ENCODE measurements at places on chromosomes 4 and X.

DNA sequence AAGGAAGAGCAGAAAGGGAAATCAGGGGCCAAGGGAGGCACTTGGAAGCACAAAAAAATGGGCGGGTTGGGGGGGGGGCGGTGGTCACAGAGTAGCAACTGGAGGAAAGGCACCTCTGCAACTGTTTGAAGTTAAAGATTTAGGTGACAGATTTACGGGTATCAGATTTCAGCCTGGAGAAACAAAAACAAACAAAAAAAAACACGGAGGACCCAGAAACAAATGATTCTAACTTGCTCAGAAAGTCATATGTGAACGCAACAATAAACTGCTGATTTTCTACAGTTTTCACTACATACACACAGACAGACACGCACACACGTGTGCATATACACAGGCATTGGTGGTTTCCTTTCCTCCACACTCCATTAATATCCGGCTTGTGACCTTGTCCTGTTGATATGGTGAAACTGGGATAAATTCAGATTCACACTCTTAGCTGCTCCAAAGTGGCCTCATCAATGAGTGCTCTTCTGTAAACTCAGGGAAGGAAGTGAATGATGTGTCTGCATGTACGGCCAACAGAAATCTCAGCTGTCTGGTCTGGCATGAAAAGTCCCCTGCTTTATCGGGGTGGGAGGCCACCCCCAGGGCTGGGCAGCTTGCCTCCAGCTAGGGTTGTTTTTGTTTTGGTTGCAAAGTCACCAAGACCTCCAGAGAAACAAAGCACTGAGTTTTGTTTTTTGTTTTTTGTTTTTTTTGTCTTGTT lies 54.3 kb downstream of the CHST7 start:
- DNase-seq = no peak

- no peak for DNase-seq
Observed at GRCh38 chrX:101195442-101196173, 24.0 kb upstream of the DRP2 start.

DNA sequence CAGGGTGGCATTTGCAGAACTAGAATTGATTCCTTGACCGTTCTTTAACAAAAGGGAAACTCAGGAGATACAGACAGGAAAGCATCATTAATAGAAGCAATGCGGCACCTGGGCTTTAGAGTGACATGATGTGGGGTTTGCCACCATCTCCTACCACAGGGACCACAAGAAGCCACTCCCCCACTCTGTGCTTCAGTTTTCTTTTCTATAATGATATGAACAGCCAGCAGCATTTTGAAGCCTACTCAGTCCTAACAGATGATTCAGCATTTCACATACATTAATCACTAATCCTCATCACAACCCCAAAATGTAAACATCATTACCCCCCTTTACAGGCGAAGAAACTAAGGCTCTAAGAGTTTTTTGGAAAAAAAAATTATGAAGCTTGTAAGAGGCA lies 22.9 kb downstream of the CCDC149 start:
- DNase-seq = no peak

- no peak for DNase-seq
Observed at GRCh38 chrX:152892999-152893891, 4.6 kb upstream of the ZNF185 start.

- peak; percentile 90 for DNase-seq
Observed at GRCh38 chrX:154541896-154542722, 4.5 kb downstream of the G6PD start.

DNA sequence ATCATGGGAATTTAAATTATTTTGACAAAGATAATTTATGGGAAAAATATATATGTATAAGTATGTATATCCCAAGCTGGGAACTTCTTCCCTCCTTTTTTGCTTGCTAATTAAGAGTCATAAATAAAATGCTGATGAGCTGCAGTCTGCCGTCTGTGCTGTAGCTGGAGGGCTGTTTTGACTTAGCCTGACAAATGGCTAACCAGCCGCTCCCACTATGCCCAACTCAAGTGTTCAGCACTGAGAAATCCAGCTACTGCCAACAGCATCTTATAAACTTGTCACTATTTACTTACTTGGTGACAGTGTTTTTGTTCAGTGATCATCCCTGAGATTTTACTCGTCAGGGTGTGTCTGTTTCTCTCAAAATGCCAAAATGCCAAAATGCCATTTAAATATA lies 171.2 kb upstream of the PGRMC2 start:
- DNase-seq = no peak

- DNase-seq = no peak
Observed at GRCh38 chrX:129145840-129146272, 377.4 kb downstream of the SMARCA1 start.

DNA sequence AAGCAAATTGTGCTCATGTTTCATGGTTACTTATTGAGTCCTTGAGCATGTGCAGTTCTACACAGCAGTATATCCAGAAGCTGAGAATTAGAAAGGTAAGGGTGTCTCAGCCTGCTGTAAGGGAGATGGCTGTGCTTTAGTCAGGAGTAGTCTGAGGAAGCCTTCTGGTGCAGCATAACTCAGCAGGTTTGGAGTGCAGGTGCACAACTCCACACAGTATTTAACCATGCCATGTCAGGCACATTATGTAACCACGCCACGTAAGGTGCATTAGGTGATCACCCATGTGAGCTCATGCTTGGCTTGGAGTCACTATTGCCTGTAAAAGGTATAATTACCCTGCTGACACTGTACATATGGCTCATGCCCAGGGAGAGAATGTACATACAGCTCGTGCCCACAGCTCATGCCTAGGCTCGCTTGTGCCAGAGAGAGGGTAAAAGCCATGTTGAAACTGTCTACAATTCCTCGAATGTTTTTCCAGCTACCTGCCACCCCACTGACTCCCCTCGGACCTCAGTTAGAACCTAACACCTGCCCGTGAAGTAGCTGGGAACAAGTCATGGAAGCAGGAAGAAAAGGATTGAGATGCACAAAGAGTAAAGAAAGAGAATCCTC lies 37.8 kb downstream of the UCHL1 start:
- DNase-seq = no peak

DNA sequence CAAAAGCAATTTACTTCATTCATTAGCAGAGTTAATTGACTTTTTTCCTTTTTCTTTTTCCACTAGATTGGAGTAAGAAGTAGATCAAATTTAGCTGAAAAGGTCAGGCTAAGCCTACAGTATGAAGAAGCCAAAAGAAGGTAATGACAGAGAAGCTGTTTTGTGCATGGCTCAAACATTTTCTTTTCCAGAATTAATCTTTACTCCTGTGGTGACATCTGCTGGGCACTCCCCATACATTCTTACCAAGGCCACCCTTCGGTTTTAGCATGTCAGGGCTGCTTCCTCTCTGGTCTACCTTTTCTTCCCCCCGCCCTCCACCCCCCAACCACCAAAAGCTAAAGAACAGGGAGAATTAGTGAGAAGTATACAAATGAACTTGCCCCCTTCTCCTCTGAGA lies 70.2 kb downstream of the CLDN22 start:
- peak; percentile 56 for DNase-seq

DNA sequence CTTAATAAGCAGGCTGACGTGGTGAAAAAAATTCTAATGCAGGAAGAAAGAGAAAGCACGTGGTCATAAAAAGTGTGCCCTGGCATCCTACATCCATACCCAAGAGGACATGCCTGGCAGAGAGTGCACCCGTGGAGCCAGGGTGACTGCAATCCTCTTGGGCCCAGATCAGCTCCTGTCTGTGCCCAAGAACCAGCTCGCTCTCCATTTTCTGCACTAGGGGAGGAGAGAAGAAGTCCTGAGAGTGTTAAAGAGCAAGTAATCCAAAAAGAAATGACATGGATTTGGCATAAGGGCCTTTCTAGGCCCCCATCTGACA lies 483.1 kb downstream of the BCOR start:
- no peak for DNase-seq

DNA sequence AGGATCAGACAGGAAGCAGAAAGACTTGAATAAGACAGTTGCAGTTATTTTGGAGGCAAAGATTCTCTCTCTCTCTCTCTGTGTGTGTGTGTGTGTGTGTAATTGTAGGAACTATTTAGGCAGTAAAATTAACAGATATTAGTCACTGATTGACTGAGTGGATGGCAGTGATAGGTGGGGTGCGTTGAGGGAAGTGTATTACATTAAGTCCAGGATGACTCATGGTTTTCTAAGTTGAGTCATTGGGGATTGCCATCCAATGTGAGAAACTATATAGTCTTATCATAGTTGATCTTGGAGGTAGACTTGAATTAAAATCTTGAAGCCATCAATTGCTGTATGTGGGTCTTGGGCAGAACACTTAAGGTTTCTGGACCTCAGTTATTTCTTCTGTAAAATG lies 75.4 kb downstream of the AR start:
- DNase-seq = no peak

- DNase-seq = no peak
Observed at GRCh38 chrX:53605004-53605403, 81.5 kb downstream of the HUWE1 start.

DNA sequence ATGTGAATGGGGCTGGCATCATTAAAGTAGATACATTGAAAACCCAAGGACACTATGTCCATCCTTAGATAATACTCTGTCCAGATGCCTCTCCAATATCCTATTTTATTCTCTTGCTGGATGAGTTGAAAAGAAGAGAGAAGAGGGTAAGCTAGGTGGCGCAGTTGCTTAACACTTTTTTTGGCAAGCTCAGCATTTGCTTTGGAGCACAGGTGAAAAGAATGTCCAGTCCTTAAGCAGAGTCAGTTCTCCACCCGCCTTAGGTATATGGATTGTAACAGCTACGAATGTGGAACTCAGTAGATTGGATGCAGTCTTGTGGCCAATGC lies 208.4 kb downstream of the NWD2 start:
- DNase-seq = peak; percentile 3

GRCh38 chrX:73577361-73577760 lies 14.4 kb downstream of the CHIC1 start:
- no peak for DNase-seq

DNA sequence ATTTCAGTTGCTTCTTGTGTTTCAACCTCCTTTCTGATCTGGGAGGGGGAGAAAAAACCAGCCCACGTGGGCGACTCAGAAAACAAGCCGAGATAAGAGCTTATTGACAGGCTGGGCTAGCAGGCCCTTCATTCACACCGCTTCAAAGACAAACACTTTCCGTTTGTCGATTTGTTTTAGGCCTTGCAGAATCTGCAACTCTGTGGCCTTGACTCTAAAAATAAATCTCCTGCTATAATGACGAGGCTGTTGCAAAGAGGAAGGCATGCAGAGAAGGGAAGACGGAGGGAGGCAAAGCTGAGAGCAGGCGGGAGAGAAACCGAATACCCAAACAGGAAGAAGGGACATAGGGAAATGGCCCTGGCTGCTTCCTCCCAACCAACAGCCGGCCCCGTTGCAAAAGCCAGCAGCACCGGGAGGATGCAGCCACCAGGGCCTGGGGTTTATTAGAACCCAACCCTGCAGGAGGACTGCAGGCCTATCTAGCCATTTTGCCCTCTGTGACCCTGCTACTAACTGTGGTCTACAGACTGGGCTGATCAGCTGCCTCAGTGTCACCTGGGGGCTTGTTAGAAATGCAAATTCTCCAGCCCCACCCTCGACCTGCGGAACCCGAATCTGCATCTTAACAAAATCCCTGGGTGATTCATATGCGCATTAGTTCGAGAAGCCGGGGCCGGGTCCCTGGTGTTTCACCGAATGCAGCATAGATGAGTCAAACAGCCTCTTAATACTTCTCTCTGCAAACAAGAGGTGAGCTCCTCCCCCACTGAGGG lies 325.5 kb downstream of the BCOR start:
- DNase-seq = no peak

GRCh38 chrX:10045327-10046000 lies 78.3 kb downstream of the CLDN34 start:
- peak; percentile 80 for DNase-seq

GRCh38 chrX:9195199-9195880 lies 161.4 kb upstream of the FAM9B start:
- DNase-seq = no peak

DNA sequence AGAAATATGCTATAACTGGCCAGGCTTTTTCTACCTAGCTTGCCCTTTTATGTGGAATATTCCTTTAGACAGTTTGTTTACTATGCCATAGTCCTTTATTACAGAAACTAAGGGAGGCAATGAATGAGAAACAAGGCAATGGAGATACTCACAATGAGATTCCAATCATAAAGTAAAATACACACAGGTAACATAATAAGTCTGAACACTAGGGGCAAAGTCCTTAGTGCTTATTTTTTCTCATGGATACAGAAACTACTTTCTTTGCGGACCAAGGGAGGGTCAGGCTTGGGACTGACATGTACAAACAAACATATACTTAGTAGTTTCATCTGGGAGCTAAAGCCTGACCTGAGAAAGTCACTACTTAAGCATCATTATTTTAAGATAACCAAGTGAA lies 16.0 kb upstream of the UGT8 start:
- no peak for DNase-seq

DNA sequence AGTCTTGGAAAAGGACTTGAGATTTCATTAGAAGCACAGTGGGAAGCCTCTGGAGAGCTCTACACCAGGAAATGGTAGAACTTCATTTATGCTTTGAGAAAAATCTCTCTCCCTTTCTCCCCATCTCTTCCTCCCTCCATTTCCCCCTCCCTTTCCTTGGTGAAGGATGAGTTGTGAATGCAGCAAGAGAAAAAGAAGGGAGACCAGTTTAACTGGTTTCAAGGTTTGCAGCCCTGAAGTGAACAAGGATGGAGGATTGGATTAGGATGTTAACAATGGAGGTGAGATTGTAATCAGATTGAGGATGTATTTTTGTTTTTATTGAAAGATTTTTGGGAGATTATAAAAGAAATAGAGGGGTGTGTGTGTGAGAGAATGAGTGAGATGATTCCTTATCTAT lies 99.5 kb downstream of the ANK2 start:
- DNase-seq = no peak

DNA sequence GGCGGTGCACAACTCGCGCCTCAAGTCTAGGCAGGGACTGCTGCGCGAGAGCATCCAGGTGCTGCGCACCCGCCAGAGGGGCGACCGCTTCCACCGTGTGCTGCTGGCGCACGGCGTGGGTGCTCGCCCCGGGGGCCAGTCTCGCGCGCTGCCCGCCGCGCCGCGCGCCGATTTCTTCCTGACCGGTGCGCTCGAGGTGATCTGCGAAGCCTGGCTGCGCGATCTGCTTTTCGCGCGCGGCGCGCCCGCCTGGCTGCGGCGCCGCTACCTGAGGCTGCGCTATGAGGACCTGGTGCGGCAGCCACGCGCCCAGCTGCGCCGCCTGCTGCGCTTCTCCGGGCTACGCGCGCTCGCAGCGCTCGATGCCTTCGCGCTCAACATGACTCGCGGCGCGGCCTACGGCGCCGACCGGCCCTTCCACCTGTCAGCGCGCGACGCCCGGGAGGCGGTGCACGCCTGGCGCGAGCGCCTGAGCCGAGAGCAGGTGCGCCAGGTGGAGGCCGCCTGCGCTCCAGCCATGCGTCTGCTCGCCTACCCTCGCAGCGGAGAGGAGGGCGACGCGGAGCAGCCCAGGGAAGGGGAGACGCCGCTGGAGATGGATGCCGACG lies 1.3 kb downstream of the CHST7 start:
- no peak for DNase-seq

DNA sequence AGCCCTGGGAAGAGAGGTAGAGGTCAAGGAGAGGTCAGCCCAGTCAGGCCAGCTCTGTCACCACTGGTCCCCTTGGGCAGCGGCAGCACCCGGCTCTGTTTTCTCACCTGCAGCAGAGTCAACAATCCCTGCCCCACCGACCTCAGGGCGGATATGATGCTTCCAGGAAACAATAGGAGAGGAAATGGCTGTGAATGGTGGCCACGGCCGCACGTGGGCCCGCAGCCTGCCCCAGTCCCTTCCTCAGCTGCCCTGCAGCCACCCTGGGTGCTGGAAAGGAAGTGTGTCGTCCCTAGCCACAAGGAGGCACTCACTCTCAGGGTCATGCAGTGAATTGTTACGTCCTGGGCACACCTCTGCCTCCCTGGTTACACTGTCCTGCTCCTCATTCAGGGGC lies 92.5 kb upstream of the ENPP6 start:
- peak; percentile 41 for DNase-seq

GRCh38 chr4:1712216-1713002 lies at the start of gene SLBP:
TSS of gene SLBP (minus strand) at chr4:1712319. CDS start at chr4:1712188, 131 bp downstream.
- DNase-seq = peak; percentile 95
